Fibroblast of skin of scalp (primary cell): ENCODE measurements at places on chromosomes 2 and 18.

- peak; percentile 26 for DNase-seq
Observed at GRCh38 chr2:215983581-215984351, 29.6 kb downstream of the MREG start.

DNA sequence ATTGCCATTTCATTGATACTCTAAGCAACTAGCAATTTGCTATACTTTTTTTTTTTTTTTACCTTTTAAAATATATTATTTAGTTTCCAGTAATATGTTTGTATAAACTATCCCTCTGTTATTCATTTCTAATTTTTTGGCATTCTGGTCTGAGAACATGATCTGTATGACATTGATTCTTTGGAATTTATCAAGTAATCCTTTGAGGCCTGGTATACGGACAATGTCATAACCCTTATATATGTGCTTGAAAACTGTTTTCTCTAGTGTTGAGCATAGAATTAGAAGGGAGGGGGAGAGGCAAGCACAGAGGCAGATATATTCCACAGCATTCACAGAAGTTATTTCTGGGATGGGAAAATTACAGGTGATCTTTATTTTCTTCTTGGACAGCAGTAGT lies 48.2 kb upstream of the POLE4 start:
- no peak for DNase-seq

DNA sequence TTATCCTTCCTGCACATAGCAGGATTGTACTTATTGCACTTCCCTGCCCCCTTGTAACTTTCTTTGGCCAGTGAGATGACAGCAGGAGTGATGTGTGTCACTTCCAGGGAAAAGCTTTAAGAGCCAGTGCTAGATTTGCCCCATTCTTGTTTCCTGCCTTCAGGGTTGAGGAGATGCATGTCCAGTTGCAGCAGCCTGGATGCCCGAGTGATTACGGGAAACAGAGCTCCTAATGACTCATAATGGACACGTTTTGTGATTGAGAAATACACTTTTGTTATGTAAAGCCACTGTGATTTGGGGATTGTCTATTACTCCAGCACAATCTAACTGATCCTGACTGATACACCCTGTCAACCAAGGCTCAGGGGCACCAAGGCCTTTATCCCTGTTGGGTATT lies 5.0 kb upstream of the TET3 start:
- DNase-seq: peak; percentile 71

- DNase-seq: peak; percentile 93
Observed at GRCh38 chr2:191376981-191377629, 131.9 kb downstream of the MYO1B start.

DNA sequence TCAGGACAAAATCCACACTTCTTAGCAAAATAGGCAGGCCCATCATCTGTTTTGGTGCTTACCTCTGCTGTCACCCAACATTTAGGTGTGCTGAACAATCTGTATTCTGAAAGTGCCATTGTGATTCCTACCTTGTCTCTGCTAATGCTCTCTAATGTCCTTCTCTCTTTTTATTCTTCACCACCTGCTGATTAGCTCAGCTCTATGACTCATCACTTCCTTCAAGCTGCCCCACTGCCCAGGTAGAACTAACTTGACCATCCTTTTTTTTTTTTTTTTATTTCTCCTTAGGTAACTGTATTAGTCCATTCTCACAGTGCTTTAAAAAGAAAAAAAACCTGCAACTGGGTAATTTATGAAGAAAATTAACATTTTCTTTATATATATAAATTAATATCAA lies 478.7 kb upstream of the POU3F3 start:
- DNase-seq: no peak

GRCh38 chr18:56083523-56084287 lies 495.7 kb upstream of the TCF4 start:
- DNase-seq: no peak
